ENCODE measurements at places on chromosomes 2 and 18.

GRCh38 chr2:226234187-226234586 lies 565.4 kb downstream of the IRS1 start:
- no peak for DNase-seq

DNA sequence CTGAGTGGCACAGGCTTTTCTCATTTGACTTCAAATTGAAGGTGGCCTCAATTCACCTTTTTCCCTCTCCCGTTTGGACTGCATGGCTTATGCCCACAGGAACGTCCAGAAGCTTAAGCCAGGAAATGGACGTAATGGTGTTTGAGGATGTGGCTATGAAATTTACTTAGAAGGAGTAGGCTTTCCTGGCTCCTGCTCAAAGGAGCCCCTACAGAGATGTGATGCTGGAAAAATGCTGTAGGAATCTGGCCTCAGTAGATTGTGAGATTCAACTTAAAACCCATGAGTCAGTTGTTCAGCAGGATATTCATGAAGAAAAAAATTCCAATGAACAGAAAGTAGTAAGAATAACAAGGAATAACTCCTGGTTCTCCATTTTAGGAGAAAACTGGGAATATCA lies 129.0 kb downstream of the ICOS start:
- no peak for DNase-seq

- peak; percentile 66 for DNase-seq
Measured at GRCh38 chr2:234135750-234136221, 85.3 kb downstream of the SPP2 start.

DNA sequence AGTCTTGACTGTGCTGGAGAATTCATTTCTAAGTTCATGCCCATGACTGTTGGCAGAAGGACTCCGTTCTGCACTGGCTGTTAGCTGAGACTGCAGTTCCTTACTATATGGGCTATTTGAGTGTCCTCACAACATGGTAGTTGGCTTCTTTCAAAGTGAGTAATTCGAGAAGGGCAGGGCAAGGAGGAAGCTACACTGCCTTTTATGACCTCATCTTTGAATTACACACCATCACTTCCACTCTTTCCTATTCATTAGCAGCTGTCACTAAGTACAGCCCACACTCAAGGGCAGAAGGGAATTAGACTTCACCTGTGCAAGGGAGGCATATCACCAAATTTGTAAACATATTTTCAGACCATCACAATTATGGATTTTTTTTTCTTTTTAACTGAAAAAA lies 55.9 kb upstream of the EPAS1 start:
- DNase-seq: peak; percentile 64

DNA sequence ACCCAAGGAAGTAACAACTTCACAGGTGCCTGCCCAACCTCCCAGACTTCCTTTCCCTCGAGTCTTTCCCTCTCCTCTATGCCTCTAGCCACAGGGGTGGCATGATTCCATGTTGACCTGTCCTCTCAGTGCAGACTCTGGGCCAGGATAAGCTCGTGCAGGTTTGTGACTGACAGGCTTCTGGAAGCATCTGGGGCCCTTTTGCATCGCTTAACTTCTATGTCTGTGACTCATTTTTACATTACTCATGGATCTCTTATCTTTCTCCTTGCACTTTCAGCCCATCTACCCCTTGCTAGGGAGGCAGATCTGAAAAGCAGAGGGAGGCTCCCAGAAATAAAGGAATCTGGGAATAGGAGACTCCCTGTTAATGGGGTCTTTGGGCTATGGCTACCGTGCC lies 98.5 kb upstream of the RIOK3 start:
- no peak for DNase-seq

- DNase-seq: no peak
Measured at GRCh38 chr2:121682396-121683298, 33.4 kb upstream of the CLASP1 start.

DNA sequence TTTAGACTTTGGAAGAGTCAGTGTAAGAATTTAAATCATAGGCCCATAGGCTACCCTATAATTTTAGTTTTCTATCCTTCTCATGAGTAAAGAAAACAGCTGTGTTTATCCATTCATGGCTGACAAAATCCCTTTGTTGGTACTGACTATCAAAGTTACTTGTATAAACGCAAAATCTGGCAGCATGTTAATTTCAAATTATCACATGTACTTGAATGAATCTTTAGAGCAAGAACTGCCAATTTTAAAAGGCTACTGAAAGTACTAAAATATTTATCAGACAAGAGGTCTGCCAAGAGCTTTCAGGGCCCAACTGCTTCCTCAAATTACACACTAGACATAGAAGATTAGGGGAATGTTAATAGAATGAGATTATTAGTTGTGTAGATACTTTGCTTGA lies 66.6 kb downstream of the MYL12B start:
- no peak for DNase-seq

DNA sequence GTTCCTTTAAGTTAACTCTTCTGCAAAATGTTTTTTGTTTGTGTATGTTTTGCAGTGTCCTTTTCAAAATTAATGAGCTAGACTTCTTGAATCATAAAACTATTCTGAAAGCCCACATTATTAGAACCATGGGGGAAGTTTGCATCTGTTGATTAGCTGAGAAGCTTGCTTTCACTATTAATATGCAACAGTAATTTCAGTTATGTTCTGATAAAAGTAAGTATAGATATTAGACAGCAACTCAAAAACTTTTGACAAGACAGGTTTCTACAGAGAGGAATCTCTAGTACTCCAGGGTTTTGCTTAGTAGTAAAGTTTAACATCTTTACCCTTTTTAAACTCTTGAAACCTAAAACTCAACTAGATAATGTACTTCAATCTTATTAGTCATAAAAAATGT lies 147.8 kb downstream of the UBE2E3 start:
- no peak for DNase-seq

DNA sequence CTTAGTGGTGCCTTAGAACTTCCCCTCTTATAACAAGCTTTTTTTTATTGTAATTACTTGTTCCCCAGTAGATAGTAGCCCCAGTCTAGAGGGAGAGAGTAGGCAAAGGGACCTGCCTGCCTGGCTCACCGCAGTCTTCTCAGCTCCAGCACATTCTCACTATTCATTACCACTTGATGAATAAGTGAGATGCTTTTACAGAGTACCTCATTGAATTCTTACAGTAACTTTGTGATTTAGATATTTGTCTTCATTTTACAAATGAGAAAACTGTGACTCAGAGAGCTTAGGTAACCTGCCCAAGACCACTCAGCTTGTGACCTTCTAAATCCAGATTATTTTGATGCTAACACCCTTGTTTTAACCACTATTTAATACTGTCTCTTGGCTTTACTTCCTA lies 77.8 kb downstream of the CHRNA1 start:
- no peak for DNase-seq

GRCh38 chr2:31810200-31810917 lies 200.4 kb downstream of the MEMO1 start:
- DNase-seq: no peak

GRCh38 chr2:75539955-75540716 lies 20.6 kb downstream of the EVA1A start:
- DNase-seq: no peak

- DNase-seq: no peak
Measured at GRCh38 chr2:218289639-218290315, 2.5 kb downstream of the TMBIM1 start.

DNA sequence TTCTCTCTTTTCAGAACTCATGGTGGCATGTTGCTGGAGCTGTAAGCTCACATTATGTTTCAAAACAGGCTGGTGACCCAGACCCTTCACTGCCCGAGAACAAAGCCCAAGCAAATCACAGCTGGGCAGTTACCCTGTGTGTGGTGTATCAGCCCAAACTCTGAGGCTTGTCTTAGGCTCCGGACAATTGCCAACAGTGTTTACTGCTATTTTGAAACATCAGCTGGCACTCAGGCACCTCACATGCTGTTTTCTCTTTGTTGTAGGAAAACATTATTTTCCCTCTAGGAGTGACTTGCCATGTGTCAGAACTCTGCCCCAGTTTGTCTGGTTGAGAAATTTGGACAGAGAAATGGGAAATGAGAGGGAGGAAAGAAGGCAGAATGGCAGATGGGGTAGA lies 237.6 kb upstream of the APCDD1 start:
- DNase-seq: no peak

DNA sequence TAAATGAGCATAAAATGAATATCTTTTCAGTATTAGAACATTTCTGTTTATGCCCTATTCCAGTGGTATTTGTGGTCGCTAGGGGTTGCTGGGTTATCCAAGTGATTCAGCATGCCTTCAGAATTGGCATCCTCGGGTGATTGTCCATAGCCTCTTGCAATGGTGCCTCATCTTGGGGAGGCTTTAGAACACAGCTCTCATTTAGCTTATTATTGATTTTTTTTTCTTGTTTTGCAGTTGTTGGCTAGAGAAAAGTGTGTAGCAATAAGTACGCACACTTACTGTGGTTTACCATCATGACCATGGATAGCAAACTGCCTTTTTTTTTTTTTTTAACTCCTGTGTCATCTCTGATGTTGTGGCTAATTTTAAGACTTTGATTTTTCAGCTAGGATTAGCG lies 33.6 kb downstream of the PLEKHA3 start:
- no peak for DNase-seq

DNA sequence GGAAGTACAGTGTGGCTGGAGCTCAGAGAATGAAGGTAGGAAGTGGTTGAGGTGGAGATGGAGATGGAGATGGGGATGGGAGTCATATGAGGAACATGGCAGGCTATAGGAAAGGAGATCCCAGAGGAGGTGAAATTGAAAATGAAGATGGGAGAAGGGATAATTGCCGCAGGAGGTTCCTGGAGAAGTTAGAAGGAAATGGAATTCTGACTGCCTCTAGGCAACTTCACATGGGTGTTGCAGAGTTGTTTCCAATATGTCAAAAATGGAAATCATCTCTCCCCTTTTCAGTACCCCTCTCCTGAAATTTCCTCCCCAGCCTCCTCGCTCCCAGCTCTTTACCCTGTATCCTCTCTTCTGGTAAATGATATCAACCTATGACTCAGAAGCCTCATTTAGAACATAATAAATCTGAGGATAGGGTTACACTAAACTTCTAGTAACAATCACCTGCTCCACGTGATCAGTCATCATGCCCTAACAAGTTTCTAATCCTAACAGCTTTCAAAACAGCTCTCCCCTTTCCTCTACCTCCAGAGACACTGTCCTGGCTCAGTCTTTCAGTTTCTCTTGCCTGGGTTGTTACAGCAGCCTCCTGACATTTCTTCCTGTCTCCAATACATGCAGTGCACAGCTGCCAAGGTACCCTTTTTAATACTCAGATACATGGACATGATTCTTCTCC lies 201.9 kb upstream of the RBMS1 start:
- DNase-seq: peak; percentile 95

GRCh38 chr2:44768438-44769236 lies 172.9 kb upstream of the SIX3 start:
- DNase-seq: peak; percentile 51

- no peak for DNase-seq
Measured at GRCh38 chr2:201715459-201715858, 17.0 kb upstream of the MPP4 start.

DNA sequence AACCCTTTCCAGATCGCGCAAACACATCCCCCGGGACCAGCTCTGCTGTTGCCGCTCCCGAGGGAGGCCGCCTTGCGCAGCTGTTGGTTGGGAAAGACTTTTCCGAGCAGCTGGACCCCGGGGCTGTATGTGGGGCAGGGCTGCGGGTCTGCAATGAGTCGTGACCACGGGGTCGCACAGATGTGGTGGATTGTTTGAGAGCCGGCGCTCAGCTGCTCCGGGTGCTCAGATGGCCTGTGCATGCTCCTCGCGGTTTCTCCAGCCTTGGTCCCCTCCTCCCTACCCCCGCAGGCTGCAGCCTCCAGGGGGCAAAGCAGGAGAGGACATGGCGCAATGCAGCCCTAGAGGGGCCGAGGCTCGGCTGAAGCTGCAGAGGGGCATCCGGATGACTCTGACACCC lies 105.2 kb upstream of the OTOS start:
- DNase-seq: peak; percentile 5

DNA sequence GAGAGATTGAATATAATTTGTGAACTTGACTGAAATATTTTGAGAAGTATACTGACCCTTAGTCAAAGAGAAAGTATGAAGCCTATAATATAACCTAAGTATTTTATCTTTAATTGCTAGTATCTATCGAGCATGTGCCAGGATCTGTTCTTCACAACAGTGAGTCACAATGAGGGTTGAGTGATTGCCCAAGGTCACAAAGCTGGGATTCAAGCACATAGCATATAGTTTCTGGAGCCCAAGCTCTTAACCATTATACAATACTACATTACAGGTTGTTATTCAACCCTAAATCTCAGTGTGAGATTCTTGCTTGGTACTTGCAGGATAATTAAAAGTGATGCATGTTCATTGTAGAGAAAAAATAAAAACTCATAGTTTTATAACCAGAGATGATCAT lies 97.2 kb downstream of the RAB3GAP1 start:
- DNase-seq: no peak

GRCh38 chr2:45908316-45909170 lies 257.1 kb downstream of the PRKCE start:
- no peak for DNase-seq

GRCh38 chr2:63118821-63119220 lies 68.2 kb downstream of the OTX1 start:
- no peak for DNase-seq

DNA sequence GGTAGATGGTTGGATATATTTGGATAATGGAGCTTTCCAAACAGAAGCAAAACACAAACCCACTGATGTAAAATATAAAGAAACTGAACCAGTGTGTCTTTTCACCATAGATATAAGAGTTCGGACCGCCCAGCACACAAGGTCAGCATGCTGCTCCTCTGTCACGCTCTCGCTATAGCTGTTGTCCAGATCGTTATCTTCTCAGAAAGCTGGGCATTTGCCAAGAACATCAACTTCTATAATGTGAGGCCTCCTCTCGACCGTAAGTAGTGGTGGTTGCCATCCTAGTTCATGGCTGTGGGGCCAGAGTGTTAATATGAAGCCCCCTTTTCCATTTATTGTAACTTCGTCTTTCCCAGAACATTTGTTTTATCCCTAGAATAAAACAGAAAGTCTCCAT lies 125.2 kb upstream of the LYPD6 start:
- DNase-seq: no peak

- no peak for DNase-seq
Measured at GRCh38 chr2:63052411-63053080, 1.9 kb downstream of the OTX1 start.

- DNase-seq: no peak
Measured at GRCh38 chr2:180952082-180952481, 28.3 kb upstream of the UBE2E3 start.

DNA sequence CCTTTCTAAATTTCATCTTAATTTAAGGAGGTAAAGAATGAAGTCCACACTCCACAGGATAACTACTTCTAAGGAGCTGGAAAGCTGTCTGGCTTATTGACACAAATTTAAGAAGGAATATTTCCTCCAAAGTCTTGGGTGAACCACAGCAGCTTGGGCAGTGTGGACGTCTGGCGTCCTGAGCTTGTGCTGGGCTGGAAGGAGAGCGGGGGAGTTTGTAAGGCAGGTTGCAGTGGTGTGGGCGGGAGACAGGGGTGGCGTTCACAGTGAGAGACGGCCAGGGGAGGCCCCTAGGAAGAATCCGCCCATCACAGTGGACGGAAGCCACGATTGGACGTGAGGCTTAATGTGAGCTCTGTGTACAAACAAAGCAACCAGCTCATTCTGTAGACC lies 25.7 kb downstream of the ADI1 start:
- no peak for DNase-seq

GRCh38 chr2:45145073-45145899 lies 136.0 kb upstream of the SIX2 start:
- DNase-seq: no peak

- DNase-seq: no peak
Measured at GRCh38 chr2:60549928-60550177, 3.6 kb downstream of the BCL11A start.

GRCh38 chr18:10367836-10368235 lies 86.6 kb upstream of the APCDD1 start:
- DNase-seq: no peak

All from NCI-H2171 treated with DMSO at 0.1 percent for 48 hours (cell line).